ENCODE measurements at places on chromosomes 6 and 20.

DNA sequence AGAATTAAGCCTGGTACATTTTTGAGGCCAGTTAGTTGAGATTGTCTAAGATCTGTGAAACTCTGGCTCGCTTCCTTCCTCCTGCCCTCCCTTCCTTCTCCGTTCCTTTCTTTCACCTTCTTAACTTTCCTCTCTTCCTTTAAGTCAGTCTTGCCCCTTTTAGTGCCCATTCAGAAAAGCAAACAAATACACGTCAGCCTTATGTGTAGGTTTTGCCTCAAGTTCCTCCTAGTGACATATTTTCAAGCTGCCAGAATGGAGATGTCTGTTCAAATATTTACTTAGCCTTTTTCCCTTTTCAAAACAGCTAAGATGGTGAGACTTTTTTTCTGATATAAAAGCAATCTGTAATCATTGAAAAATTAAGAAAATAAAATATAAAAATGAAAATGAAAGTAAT, 178.4 kb downstream of the FARS2 start:
- DNase-seq, result no peak

DNA sequence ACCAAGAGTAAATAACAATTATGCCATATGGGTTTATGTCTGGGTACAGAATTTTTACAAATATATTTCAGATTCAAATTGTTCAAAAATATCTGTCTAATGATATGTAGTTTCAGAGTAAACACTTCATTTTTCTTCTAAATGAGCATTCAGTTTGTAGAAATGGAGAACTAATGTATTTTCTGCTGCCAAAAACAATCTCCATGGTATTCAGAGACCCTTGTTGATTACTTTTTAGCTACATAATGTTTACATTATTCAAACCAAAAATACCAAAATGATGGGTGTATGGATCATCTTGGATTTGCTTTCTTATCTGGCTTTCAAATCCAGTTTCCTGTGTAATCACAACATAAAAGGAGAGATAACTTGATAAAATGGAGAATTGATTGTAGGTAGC, 576.0 kb upstream of the CDH4 start:
- DNase-seq, result no peak

- no peak for DNase-seq
These were observed 147.9 kb downstream of the HAO1 start for GRCh38 chr20:7792150-7792869.

- DNase-seq, result no peak
These were observed 146.8 kb downstream of the CDC5L start for GRCh38 chr6:44534291-44534690.

GRCh38 chr6:14582749-14583148, 465.2 kb downstream of the CD83 start:
- DNase-seq, result no peak

DNA sequence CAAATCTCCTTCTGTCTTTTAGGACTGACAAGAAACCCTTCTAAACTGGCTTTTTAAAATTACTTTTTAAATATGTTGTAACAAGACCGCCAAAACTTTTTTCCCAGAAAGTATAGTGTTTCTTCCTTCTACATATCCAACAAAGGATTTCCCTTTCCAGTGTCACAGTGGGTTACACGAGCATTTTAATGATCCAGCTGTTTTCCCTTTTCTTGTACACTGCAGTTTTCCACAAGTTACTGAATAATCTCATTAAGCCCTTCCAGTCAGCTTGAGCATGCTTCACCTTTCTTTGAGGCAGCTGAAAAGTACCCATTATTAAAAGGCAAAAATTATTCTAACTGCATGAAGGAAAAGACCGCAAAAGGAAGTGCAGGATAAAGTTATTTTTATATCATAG, 48.6 kb downstream of the CD24 start:
- no peak for DNase-seq

DNA sequence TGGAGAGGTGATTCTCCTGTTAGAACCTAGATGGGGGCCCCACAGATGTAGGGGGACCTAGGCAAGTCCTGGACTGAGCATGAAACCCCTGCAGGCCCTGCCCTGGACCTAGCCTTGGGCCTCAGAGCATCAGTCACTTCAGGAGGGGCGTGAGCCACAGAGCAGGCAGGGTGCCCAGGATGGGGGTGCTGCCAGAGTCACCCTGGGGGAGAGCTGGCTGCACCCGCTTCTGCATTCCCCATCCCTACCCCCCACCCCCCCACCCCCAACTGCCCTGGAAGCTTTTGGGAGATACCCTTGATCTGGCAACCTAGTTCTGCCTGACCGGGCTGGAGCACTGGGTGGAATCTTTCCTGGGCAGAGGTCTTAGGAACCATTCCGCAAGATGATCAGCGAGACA, 125.6 kb downstream of the GRM4 start:
- DNase-seq, result no peak

- DNase-seq, result no peak
These were observed 13.6 kb downstream of the PDE10A start for GRCh38 chr6:165649166-165650137.

DNA sequence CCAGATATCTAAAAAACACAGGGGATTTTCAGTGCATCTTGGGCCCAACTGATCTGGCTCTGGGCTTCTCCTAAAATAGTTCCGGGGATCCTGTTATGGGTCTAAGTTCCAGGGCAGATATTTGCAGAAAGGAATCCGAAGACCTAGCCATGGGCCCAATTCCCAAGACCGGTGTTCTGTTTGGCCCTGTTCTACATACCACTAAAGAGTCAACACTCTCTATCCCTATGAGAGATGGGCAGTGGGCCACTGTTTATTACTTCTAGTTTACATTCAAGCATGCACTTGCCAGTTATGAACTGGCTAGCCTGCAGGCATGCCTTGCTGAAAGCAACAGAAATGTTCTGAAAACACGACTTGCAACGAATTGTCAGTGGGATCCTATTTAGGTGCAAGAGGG, 87.4 kb upstream of the PLCB4 start:
- no peak for DNase-seq

- DNase-seq, result no peak
These were observed 30.5 kb downstream of the C6orf15 start for GRCh38 chr6:31081872-31082271.

- no peak for DNase-seq
These were observed 24.2 kb upstream of the TMX4 start for GRCh38 chr20:8043687-8044282.

DNA sequence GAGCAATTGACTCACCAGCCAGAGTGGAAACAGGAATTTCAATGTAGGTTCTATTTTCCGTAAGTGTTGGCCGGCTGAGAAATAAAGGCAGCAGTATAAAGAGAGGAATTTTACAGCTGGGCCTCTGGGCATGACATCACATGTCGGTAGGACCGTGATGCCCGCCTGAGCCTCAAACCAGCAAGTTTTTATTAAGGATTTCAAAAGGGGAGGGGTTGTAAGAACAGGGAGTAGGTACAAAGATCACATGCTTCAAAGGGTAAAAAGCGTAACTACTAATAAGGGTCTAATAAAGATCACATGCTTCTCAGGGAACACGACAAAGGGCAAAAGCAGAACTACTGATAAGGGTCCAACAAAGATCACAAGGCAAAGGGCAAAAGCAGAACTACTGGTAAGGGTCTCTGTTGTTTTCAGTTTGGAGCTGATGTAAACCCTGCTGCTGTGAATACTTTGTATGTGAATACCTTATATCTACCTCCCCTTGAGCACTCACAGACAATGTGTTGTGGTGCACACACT, 9.0 kb upstream of the TULP4 start:
- no peak for DNase-seq

DNA sequence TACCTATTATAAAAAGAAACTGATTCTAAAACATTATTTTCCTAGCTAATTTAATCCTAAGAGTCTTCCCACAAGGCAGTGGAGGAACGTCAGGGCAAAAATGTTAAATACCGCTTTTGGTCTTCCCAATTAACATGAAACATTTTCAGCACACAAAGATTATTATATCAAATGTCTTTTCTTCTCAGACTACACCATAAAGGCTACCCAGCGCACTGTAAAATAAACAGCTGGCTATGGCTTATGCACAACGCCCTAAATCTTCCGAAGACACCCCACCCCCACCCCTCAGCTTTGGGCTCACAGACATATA, 1.0 kb downstream of the NUDT3 start:
- DNase-seq, result no peak

DNA sequence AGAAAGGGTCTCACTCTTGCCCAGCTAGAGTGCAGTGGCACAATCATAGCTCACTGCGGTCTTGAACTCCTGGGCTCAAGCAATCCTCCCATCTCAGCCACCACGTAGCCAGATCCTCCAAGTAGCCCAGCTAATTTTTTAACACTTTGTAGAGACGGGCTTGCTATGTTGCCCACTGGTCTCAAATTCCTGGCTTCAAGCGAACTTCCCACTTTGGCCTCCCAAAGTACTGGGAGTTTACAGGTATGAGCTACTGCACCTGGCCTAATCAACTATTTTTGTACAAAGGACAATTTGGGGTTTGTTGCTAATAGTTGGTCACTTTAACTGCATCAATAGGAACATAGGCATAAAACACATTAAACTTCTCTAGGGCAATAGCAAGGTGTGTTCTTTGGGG, 29.9 kb upstream of the SYNCRIP start:
- DNase-seq, result no peak

DNA sequence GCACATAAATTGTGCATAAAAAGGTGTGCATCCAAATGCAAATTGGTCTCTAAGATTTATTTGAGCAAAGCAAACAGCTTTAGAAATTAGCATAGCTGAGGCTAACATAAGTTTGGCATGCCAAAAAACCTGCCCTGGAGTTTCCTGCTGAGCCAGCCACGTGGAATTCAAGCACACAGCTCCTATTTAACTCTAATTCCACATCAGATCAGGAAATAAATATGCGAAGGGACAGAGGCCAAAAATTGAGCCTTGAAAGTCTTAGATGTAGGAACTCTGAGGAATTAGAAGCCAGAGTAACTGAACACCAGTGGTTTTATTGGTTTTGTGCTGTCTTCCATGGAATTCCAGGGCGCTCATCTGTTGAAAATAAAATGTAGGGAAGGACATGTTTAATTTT, 19.6 kb downstream of the SOBP start:
- no peak for DNase-seq

DNA sequence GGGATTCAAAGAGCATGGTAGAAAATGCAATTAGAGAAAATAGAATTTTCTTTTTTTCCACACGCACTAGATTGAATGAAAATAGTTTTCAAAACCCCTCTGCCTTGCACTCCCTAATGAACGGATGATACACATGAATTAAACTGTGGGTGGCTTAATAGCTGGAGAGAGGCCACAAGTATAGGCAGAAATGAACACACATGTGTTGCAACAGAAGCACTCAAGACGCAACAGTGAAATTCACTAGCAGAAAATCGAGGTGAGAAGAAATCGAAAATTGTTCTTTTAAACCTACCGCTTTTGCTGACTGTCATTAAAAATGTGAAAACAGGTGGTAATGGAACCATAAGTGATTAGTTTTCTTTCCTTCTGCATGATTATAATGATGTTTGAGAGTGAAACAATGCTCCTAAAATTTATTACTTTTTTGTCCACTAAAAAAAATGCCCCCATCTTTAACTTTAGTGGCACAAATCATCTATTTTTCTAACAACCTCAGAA, 80.1 kb upstream of the SHLD1 start:
- no peak for DNase-seq

GRCh38 chr20:57070296-57070695, 196.1 kb downstream of the BMP7 start:
- DNase-seq, result no peak

GRCh38 chr6:43593938-43594337, 18.0 kb downstream of the POLH start:
- no peak for DNase-seq

DNA sequence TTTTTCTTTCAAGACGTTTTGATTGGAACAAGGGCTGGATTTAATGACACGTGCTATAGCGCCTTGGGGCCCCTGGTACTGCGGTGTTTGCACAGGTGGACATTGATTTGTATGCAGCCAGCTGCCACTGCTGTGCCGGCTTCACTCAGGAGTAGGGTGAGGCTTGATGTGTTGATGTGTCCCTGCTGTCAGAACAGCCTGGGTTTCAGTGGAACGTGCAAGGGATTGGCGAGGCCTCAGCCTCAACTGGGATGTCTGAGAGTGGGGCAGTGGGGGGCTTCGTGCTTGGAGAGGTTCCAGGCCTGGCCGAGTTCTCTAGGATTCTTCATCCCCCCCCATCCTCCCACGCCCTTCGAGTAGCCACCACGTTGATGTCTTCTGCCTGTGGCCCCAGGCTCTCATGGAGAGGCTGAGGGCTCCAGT, 23.0 kb downstream of the PYGB start:
- peak; percentile 9 for DNase-seq

All from activated B cell treated with CpG ODN at 0.5 μM for 24 hours (primary cell).